ENCODE measurements at places on chromosomes 3 and 15.

DNA sequence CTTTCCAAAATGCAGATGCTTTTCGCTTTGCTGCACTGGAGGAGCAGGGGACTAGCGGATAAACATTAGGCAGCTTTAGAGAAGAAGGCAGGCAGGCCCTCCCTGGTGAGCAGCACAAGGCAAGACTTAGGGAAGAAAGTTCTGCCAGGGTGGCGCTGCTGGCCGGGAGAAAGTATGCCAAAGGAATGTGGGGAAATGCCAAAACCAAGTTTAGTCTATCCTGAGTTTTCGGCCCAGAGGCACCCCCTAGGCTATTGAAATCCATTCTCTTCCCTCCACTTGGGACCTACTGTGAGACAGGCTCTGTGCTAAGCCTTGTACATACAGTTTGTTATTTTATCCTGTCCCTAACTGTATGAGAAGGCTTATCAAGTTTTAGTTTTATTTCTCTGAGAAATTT, 9.2 kb downstream of the SHC4 start:
- no peak for DNase-seq

GRCh38 chr15:47439146-47440111, 277.9 kb upstream of the SEMA6D start:
- peak; percentile 9 for DNase-seq

GRCh38 chr3:146577662-146578061, 27.5 kb downstream of the PLSCR5 start:
- DNase-seq = peak; percentile 45

DNA sequence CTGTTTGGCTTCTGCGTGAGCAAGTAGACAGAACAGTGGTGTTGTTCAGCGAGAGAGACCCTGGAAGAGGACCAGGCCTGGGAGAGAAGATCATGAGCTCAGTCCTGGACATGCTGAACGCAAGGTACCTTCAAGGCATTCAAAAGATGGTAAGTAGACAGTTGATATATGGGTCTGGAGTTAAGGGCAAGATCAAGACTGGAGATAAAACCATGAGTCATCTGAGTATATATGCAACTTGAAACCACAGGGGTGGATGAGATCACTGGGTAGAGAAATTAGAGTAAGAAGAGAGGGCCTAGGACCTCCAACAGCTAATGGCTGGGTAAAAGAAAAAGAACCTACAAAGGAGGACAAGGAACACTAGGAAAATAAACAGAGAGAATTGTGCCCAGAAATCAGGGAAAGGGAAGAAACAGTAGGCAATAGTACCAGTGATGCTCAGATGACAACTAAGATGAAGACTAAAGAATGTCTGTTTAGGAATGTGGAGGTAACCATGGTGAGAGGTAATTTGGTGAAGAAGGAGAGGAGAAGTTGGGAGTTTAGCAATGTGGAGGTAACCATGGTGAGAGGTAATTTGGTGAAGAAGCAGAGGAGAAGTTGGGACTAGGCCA, 343.2 kb upstream of the ADAMTS9 start:
- peak; percentile 53 for DNase-seq

GRCh38 chr3:38497031-38497430, 891 bp downstream of the EXOG start:
- DNase-seq = peak; percentile 14

DNA sequence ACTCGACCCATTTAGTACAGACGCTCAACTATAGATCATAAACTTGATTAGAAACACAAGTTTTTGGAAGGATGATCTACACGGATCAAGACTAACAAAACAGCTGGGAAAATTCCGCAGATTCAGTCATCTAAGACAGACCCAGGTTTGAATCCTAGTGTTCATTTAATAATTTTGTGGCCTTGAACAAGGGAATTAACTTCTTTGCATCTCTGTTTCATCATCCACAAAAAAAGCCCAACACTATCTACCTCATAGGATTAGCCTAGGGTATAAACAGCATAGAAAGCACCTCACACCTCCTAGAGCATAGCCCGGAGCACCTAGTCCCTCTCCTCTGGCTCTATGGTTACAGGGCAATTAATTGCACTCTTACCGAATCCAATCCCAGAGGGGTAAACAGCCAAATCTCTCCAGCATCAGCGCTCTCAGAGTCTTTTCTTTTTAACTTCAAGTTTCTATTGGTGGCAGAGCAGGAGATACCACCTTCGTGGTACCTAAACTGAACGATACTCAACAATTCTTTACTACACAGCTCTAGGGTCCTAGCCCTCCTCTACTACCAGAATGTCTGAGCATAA, 3.5 kb downstream of the TBL1XR1 start:
- no peak for DNase-seq

GRCh38 chr15:39171944-39172368, 408.9 kb upstream of the THBS1 start:
- DNase-seq = peak; percentile 29

- no peak for DNase-seq
These were observed 7.4 kb downstream of the ZIC4 start for GRCh38 chr3:147398813-147399534.

- no peak for DNase-seq
These were observed 214.1 kb upstream of the TLE3 start for GRCh38 chr15:70311821-70312220.
